ENCODE measurements at places on chromosomes 5 and 9.

DNA sequence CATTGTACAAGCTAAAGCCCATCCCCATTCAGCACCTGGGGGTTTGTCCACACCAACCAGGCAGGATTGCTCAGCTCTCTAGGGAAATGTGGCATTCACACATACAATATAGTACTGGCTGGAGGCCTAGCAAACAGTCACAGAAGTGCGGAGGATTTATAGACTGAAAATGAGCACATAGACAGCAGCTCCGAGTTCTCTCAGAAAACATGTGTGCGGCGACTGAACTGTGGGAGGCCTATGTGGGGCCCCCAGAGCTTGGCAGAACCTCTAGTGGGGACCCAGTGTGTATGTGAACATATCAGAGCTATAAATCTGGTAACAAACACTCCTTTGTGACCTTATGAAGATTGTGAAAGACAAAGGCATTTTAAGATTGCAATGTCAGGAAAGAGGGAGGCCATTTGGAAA is 431.1 kb downstream of the DTWD2 start:
- DNase-seq = no peak
- H3K4me1 ChIP-seq = no peaks in the 10 kb centered on the region
- no peak overlapping the region for H3K27ac ChIP-seq
- no peaks in the 10 kb centered on the region for H3K27me3 ChIP-seq

GRCh38 chr9:4113711-4114110 is 186.2 kb downstream of the GLIS3 start:
- no peak overlapping the region for H3K4me3 ChIP-seq
- H3K4me1 ChIP-seq = no peaks in the 10 kb centered on the region
- DNase-seq = no peak
- no peak overlapping the region for H3K27ac ChIP-seq
- H3K27me3 ChIP-seq = peaks cover 3% of the 10 kb centered on the region

DNA sequence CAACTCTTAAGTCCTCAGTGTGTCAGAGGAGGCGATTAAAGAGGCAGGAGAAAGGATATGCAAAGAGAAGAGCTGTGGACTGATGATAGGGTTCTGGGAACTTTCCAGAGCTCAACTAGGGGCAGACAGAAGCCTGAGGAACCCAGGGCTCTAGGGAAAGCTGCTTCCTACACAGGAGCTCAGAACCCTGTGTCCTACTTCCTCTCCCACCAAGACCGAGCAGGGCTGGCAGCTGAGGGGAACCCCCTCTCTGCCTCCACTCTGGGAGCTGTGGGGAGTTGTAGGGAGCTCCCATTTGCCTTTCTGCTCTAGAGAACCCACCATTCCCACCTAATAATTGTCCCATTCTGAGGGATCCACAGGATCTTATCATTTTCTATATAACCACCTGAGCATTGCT is 674.3 kb downstream of the ACTL7B start:
- H3K27ac ChIP-seq = no peak overlapping the region
- no peaks in the 10 kb centered on the region for H3K4me1 ChIP-seq
- H3K4me3 ChIP-seq = no peak overlapping the region
- no peaks in the 10 kb centered on the region for H3K27me3 ChIP-seq
- H3K36me3 ChIP-seq = no peaks in the 10 kb centered on the region
- DNase-seq = no peak

DNA sequence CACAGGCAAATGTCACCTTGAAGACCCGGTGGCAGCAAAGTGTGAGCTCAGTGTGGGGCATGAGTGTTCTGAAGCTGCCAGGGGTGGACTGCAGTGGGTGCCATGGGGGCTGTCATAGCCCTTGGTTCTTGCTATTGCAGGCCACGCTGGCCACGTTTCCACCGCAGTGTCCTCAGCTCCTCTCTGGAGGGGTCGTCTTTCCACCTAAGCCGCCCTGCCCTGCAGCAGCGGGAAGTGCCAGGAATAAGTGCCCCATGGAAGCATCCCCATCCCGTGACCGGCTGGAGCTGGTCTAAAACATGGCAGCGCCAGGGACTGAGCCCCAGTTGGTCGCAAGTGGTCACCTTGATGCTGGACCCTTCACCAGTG is 6.9 kb downstream of the OBP2B start:
- no peak for DNase-seq
- no peak overlapping the region for H3K27ac ChIP-seq
- H3K4me3 ChIP-seq = no peak overlapping the region

GRCh38 chr5:128528637-128529255 is 9.3 kb downstream of the FBN2 start:
- no peaks in the 10 kb centered on the region for H3K27me3 ChIP-seq
- no peaks in the 10 kb centered on the region for H3K4me1 ChIP-seq
- no peak overlapping the region for H3K27ac ChIP-seq
- DNase-seq = no peak
- no peaks in the 10 kb centered on the region for H3K36me3 ChIP-seq

GRCh38 chr9:94995048-94995693 is 268.7 kb downstream of the AOPEP start:
- DNase-seq = no peak
- no peak overlapping the region for H3K4me3 ChIP-seq
- H3K27me3 ChIP-seq = no peaks in the 10 kb centered on the region
- no peaks in the 10 kb centered on the region for H3K4me1 ChIP-seq
- no peaks in the 10 kb centered on the region for H3K36me3 ChIP-seq

DNA sequence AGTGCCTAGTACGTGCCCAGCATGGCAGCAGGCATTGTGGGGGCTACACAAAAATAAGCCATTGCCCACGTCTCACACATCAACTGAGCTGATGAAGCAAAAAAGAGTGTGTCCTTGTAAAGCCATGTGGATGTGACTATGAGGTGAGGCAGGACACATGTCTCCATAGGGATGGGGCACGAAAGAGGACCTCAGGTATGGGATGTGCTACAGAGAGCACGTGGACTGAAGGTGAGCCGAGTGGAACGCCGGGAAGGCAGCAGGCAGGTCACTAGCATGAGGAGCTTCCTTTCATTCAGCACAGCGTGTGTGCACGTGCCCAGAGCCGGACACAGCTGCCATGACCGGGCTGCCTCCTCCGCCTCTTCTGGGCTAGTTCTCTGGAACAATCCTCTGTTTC is 429.8 kb downstream of the SPOCK1 start:
- no peaks in the 10 kb centered on the region for H3K4me1 ChIP-seq
- peaks cover 21% of the 10 kb centered on the region for H3K27me3 ChIP-seq
- no peaks in the 10 kb centered on the region for H3K36me3 ChIP-seq
- no peak for DNase-seq
- no peak overlapping the region for H3K27ac ChIP-seq
- no peak overlapping the region for H3K4me3 ChIP-seq

DNA sequence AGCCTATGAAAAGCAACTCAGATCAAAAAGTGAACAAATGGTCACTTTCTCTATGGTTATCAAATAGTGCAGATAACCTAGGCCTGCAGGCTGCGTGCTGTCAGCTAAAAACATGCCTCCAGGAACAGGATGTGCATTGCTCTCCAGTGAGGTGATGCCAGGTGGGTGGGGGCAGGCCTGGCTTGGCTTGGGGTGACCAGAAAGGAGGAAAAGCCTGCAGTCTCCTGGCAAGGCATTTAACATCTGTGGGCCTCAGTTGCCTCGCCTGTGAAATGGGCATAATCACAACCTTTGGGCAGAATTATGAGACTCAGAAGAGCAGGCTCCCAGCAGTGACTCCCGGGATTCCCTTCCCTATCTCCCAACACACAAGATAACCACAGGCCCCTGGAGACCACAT is 135.9 kb downstream of the COL23A1 start:
- no peak overlapping the region for H3K4me3 ChIP-seq
- H3K27me3 ChIP-seq = no peaks in the 10 kb centered on the region
- DNase-seq = peak; percentile 35
- no peaks in the 10 kb centered on the region for H3K36me3 ChIP-seq

- no peak overlapping the region for H3K4me3 ChIP-seq
- DNase-seq = no peak
- no peaks in the 10 kb centered on the region for H3K27me3 ChIP-seq
- no peak overlapping the region for H3K27ac ChIP-seq
These were observed 131.8 kb upstream of the SLC12A2 start for GRCh38 chr5:127951791-127952190.

DNA sequence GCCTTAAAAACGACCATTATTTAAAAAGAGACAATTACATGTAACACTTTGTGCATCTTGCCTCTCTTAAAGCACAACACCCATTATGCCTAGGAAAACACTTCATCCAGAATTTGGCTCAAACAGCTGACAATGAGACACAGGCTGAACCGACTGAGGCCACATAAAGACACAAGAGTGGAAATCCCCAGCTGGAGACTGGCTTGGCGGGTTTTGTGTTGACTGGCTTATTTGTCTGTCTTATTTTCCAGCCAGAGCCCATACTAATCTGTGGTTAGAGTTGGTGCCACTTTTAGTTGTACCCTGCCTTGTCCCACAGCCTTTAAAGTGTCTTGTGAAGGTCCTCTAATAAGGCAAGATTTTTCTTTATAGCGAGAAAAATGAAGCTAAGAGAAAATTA is 21.2 kb downstream of the TRIM14 start:
- 0 out of 2 replicates have a peak overlapping the region, but pooled peaks have one; percentile 25 for H3K27ac ChIP-seq
- DNase-seq = no peak
- H3K4me1 ChIP-seq = peaks cover 23% of the 10 kb centered on the region
- H3K36me3 ChIP-seq = peaks cover 66% of the 10 kb centered on the region
- no peak overlapping the region for H3K4me3 ChIP-seq

GRCh38 chr9:18488886-18489285 is 14.9 kb downstream of the ADAMTSL1 start:
- no peaks in the 10 kb centered on the region for H3K36me3 ChIP-seq
- H3K27me3 ChIP-seq = peaks cover 9% of the 10 kb centered on the region
- no peak overlapping the region for H3K4me3 ChIP-seq
- no peak overlapping the region for H3K27ac ChIP-seq

DNA sequence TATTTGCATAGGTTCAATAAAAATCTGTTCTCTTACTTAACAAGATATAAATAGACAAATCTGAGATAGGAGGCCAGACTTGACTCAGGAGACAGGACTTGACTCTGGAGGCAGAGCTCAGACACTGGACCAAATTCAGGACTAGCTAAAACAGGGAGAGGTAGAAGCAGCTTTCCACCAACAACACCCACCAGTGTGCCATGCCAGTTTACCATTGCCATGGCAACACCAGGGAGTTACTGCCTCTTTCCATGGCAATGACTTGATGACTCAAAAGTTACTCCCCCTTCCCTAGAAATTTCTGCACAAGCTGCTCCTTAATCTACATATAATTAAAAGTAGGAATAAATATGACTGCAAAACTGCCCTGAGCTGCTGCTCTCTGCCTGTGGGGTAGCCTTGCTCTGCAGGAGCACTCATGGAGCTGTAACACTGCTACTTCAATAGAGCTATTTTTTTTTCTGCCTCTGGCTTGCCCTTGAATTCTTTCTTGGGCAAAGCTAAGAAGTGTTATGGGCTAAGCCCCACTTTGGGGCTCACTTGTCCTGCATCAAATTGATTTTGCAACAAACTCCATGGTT is 473.0 kb downstream of the PLK2 start:
- no peaks in the 10 kb centered on the region for H3K36me3 ChIP-seq
- no peak overlapping the region for H3K27ac ChIP-seq
- no peak overlapping the region for H3K4me3 ChIP-seq
- H3K27me3 ChIP-seq = no peaks in the 10 kb centered on the region
- H3K4me1 ChIP-seq = no peaks in the 10 kb centered on the region

DNA sequence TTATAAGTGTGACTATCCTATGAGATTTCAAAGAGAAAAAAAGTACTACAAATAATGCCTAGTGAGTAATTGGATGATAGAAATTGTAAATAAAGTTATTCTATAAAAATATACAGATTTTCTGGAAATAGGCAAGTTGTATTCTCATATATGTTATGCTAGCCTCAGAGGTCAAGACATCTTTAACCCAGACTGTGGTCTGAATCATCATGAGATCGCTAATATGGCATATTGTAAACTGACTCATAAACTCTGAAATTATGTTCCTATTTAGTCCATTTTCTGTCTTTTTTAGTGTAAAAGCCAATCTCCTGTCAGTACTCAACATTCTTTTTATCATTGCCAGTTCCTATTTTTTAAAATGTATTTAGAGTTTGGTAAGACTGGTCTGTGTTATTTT is 14.2 kb downstream of the LOX start:
- H3K27me3 ChIP-seq = no peaks in the 10 kb centered on the region
- H3K4me3 ChIP-seq = no peak overlapping the region
- H3K36me3 ChIP-seq = no peaks in the 10 kb centered on the region
- H3K4me1 ChIP-seq = no peaks in the 10 kb centered on the region
- H3K27ac ChIP-seq = no peak overlapping the region

- no peak for DNase-seq
- H3K36me3 ChIP-seq = no peaks in the 10 kb centered on the region
- H3K27ac ChIP-seq = no peak overlapping the region
- H3K27me3 ChIP-seq = no peaks in the 10 kb centered on the region
- H3K4me1 ChIP-seq = peaks cover 19% of the 10 kb centered on the region
These were observed 194.4 kb upstream of the PTGER4 start for GRCh38 chr5:40485021-40485998.

- H3K27me3 ChIP-seq = peaks cover 12% of the 10 kb centered on the region
- no peak overlapping the region for H3K4me3 ChIP-seq
- DNase-seq = no peak
- peaks cover 16% of the 10 kb centered on the region for H3K4me1 ChIP-seq
These were observed 2.9 kb upstream of the RECK start for GRCh38 chr9:36033788-36034187.

DNA sequence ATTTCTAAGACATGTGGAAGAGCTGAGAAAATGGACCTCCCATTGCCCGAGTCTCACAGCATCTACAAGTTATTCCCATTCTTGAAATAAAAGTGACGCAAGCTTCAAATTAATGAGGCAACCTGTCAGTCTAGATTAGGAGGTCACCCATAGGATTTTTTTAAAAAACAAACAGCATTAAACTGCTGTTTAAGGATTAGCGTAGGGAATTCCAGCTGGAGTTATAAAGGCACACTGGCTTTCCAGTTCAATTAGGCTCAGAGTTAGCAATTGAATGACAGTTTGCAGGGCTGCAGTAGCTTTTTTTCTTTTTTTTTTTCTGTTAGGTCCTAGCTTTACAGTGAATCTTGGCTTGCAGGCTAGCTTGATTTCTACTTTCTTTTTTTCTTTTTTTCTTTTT is 16.2 kb downstream of the PRKACG start:
- H3K27me3 ChIP-seq = no peaks in the 10 kb centered on the region
- no peaks in the 10 kb centered on the region for H3K4me1 ChIP-seq
- DNase-seq = no peak

DNA sequence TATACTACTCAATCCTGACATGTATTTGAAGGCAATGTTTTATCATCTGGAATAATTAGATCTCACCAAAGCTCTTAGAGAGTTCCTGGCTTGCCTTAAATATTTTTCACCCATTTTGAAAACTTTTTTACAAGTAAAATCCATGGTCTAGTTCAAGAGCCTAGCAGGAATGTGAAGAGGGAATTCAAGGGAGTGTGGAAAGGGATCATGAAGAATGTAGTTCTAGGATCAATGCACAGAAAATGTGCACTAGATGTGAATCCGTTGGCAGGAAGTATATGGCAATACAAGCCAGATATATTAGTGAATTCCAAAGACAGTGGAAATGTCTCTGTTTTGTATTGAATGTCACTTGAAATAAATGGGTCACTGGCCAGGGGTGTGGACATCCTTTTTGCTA is 167.9 kb upstream of the MOCS2 start:
- H3K36me3 ChIP-seq = no peaks in the 10 kb centered on the region
- H3K4me3 ChIP-seq = no peak overlapping the region
- no peak for DNase-seq
- H3K27ac ChIP-seq = no peak overlapping the region
- H3K4me1 ChIP-seq = no peaks in the 10 kb centered on the region
- H3K27me3 ChIP-seq = no peaks in the 10 kb centered on the region

Data from DND-41 (cell line).